ENCODE measurements at places on chromosomes 7 and 10.

DNA sequence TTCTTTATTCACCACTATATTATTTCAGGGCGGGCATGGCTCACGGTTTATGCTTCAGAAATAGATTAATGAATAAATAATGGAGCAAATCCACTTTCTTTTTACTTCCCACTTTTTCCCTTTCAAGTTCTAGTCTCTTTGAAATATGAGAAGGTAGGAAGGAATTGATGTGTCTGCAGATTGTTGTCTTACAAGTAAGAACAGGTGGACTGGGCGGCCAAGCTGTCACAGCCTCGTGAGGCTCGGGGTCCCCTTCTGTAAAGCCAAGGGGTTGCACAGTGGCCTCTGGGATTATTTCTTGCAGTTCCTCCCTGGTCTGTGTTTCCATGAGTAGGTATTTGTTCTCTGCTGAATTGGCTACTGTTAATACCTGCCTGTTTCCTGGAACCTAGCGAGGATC, 11.2 kb downstream of the VWA2 start:
- no peak for DNase-seq

- no peak for DNase-seq
Measured at GRCh38 chr10:93315246-93315645, 166.9 kb downstream of the MYOF start.

DNA sequence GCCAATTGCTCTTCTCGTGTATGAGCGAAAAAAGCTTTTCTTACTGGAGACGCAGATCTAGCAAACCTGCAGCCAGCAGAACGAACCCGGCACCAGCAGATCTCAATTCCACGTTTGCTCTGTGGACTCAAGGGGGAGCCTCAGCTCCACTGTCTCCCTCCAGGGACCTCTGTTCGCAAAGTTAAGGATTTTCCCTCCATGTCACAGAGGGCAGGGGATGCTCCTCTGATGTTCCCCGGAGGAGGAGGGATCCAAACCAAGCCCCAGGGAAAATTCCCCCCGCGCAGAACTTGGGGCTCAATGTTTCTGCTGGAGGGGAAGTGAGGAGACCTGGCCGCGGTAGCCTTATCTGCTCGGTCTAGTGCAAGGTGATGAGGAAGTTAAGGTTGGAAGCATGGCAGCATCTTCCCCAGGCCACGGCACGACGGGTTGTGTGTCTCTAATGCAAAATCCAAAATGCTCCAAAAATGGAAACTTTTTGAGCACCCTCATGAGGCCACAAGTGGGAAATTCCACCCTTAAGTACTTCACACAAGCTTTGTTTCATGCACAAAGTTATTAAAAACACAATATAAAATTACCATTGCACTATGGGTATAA, 9.0 kb downstream of the IQCE start:
- DNase-seq = no peak

- no peak for DNase-seq
Measured at GRCh38 chr7:91942312-91942711, 1.6 kb downstream of the AKAP9 start.

- no peak for DNase-seq
Measured at GRCh38 chr10:14377591-14378175, 47.0 kb upstream of the FRMD4A start.

DNA sequence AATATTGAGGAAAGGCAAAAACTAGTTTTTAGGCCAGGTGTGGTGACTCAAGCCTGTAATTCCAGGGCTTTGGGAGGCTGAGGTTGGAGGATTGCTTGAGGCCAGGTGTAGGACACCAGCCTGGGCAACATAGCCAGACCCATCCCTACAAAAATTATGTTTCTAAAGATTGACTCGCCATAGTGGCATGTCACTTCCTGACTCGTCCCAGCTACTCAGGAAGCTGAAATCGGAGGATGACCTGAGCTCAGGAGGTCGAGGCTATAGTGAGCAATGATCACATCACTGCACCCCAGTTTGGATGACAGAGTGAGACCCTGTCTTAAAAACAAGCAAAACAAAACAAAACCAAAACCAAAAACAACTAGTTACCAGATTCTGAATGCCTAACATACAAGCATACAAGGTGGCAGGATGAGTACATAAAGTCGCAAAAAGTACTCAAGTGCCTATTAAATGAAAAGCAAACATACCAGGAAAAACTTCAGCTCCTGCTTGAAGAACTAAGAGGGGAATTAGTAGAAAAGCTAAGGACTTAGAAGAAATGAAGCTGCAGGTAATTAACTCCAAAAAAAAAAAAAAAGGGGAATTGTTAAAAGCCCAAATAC, 14.1 kb downstream of the ZNF398 start:
- no peak for DNase-seq

DNA sequence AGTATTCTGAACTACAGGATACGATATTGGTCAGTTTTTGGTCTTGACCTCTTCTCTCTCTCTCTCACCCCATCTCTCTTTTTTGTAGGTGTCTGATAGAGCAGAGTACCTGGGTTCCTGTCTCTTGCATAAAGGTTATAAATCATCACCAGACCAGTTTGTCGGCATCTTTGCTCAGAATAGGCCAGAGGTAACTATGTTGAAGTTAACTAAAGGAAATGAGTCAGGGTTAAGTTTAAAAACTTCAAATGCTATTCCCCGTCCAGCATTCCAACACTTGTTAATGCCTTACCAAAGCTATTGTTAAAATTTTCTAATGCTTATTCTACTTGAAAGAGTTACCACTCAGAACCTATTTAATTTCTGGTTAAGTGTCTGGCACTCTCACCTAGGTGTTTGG, 30.7 kb downstream of the ACSL5 start:
- no peak for DNase-seq

DNA sequence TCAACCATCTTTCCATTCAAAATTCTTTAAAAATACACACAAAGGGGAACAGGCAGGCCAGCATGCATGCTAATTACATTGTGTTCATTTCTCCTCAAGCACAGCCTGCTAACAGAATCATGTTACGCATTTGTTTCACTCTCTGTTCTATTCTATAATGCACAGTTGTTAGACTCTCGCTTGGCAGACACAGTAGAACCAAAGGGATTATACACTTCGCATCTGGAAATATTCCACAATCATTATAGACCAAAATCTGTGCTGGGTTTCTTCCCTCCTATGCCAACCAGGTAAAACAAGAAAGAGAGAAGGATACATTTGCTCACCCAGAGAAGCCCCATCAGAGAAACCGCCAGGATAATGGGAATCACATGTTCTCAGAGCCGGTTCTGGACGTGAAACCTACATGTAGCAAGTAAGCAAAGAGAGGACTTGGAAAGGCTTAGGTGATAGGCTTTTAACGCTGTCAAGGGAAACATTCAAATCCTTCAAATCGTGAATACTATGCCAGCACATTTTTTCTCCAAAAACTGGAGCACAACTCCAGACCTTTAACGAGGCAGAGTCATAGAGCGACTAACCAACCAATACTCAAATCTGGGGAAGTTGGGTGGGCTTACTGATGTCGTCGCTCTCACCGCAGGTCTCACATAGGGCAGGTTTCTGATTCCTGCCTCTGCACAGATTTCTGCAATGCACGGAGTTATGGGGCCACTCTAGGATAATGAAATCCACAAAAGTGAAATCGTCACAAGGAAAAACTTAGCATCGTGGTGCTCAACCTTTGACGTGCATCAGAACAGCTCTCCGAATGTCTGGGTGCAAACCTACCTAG, 380.5 kb upstream of the AUTS2 start:
- DNase-seq = no peak

DNA sequence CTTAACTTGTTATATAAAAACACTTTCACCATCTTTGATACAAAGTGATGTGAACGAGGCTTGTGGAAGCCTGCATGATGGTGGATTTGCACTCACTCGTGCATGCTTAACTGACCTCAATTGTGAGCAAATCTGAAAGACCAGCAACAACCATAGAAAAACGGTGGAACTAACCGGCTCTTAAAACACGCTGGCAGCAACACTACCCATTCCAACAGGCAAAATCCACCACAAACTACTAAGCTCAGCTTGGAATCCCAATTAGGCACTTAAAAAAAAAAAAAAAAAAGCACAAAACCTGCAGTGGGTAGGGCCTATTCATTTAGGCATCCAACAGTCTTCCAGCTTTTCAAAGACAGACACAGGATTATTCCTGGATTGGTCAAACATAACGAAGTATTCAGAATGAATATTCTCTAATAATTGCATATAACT, 1.8 kb downstream of the GDI2 start:
- no peak for DNase-seq

DNA sequence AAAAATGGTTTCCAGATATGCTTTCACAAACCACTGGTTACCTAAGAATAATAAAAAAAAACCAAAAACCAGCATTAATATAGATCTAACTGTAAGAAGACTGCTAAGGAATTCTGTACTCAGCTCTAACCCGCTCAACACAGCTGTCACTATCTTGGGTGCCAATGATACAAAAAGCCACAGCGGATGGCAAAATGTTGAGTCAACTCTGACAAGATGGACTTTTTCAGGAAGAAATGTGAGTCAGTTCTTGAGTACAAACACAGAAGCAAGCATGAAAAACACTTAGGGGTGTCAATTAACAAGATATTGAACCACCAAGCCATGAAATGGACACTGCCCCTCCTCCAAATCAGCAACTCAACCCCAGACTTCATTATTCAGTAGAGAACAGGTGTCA, 55.0 kb downstream of the CTTNBP2 start:
- no peak for DNase-seq

DNA sequence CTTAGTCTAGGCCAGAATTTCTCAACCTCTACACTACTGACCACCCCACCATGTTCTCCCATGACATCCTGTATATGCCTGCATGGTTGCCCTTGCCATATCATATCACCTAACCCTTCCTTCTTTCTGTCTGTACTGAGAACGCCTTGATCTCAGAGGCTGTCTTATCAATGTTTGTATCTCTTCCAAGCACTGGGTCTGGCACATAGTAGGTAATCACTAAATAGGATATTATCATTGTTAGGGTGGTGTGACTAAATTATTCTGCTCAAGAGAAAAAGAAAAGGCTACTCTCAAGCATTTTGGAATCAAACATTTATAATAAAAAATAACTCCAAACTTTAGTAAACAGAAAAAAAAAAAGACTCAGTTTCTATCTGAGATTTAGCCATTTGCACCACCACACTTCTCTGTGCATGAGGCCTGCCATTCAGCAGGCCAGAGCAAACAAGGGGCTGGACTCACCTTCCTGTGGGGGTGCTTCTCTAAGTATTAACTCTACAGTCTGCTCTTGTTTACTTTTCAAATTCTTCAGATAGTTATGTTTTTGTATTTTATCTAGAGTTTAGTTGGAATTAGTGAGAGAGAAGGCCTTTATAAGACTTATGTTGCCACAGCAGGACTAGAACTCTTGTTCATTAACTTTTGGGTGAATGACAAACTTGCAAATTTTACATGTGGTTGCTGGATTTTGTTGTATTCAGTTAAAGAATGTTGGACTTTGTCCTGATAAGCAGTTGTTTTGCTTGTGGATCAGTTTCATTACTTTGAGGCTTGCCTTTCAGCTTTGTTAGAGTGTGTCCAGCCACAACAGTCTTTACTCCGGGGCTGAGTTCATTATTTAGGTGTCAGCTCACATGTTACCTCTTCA, 5.4 kb downstream of the AGBL3 start:
- no peak for DNase-seq

Data from T1000 (cell line).